GM12865 (cell line): ENCODE measurements at places on chromosomes 13 and 19.
A peak's percentile ranks its signal among the peaks of the same experiment; 100 is the strongest.

DNA sequence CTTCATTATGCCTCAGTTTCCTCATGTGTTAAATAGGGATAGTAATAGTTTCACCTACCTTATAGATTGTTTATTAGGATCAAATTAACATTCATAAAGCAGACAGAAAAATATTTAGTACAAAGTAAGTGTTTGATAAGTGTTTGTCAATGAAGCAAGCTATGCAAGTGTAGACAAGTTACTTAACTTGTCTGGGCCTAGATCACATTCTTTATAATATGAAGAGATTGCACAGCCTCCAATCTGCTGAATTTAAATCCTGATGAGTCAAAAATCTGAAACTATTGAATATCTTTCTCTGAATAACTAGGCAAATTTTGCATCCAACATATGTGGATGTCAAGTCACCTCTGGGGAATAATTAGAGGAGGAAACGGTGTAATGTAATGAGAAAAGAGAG, 170.5 kb downstream of the MZT1 start:
- DNase-seq, result no peak

GRCh38 chr19:45468803-45469131, 971 bp downstream of the FOSB start:
- DNase-seq, result no peak

GRCh38 chr13:91498298-91498697, 99.9 kb downstream of the GPC5 start:
- DNase-seq, result no peak

GRCh38 chr19:42059196-42059595, 10.8 kb downstream of the GRIK5 start:
- no peak for DNase-seq

GRCh38 chr13:36432106-36432544, at the start of gene CCNA1:
TSS of gene CCNA1 (plus strand) at chr13:36432495. CDS start at chr13:36433057, 562 bp downstream.
- DNase-seq, result peak; percentile 37

- DNase-seq, result no peak
Observed at GRCh38 chr19:1893791-1894190, 8.5 kb upstream of the ABHD17A start.

GRCh38 chr19:2113439-2114211, 16.9 kb downstream of the IZUMO4 start:
- no peak for DNase-seq

GRCh38 chr19:22807061-22807835, 23.3 kb upstream of the ZNF99 start:
- no peak for DNase-seq

DNA sequence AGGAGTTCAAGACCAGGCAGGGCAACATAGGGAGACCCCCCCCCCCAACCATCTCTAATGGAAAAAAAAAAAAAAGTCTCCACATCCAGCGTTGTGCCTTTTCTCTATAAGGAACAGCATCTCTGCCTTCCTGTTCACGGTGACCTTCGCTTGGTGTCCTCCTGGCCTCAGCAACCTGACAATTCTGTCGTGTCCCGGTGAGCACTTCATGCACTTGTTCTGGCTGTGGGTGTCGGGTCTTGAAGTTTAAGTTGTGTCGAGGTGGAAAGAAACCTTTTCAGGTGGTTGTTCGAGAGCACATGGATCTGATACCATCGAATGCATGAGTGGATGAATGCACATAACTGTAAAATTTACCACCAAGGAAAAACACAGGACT, 594 bp downstream of the ZNF559 start:
- DNase-seq, result no peak

DNA sequence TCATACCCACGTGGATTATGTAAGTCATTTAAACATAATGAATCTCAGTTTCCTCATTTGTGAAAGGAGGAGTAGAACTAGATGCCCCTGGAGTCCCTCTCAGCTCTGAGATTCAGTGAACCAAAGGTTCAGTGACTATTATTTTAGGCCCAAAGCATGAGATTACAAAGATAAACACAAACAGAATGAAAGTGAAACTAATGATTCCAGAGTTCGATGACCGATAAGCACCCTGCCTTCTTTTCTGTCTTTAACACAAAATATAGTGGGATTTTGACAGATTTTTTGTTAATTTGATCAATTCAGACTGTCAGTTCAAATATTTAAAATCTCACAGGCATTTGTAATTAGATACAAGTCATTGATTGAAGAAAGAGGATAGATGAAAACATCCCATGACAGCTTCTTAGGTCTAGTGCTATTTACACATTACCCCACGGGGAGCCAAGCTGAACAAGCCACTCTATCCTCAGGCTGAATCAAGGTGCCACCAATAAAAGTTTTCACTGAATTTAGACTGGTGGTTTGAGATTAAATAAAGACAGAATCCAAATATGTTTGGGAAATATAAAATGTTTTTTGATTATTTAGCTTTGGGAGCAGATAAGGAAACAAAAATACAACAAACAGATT, 64.6 kb upstream of the RAP2A start:
- peak; percentile 24 for DNase-seq

GRCh38 chr19:28443361-28443760, 769.6 kb downstream of the UQCRFS1 start:
- no peak for DNase-seq

DNA sequence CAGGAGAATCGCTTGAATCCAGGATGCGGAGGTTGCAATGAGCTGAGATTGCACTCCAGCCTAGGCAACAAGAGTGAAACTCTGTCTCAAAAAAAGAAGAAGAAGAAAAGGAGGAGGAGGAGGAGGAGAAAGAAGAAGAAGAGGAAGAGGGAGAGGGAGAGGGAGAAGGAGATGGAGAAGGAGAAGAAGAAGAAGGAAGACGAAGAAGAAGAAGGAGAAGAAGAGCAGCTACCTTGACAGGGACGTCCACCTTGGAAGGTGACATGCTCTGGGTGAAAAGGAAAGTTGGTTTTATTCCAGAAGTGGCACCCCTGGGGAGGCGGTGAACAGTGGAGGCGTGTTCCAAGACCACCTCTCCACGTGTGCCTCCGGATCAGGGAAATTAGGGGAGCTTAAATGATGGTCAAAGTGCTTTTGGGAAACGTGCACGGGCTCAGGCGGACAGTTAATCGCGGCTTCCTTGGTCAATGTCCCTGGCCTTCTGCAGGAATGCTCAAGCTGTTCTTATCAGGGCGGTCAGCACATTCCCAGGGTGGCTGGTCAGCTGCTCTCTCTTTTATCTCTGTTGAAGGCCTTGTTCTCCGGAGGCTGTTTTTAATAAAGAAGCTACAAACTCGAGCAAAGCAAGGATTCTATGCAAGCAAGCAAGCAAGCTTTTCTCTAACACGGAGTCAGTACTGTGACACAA, 78.9 kb upstream of the PEG3 start:
- DNase-seq, result no peak

- no peak for DNase-seq
Observed at GRCh38 chr13:61339054-61339621, 76.5 kb downstream of the PCDH20 start.
